ENCODE measurements at places on chromosomes 2 and 18.

DNA sequence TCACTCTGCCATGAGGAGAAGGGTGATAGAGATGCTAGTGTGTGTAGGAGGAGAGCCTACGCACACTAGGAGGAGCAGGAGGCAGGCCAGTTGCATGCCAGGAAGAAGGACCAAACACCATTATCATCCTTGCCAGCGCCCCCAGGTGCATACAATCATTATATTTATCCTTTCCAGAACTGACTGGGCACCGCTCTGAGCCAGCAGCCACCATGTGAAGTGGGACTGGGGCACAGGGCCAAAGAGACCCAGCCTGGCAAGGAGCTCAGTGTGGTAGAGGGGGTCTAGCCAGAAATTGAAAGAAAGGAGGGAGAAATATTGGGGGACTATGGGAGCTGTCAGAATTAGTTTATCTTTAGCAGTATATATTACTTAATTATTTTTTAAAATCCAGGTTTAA, 8.3 kb upstream of the GPR148 start:
- DNase-seq, result no peak

- DNase-seq, result no peak
Measured at GRCh38 chr2:173752152-173752551, 213.0 kb downstream of the SP3 start.

- no peak for DNase-seq
Measured at GRCh38 chr2:152497481-152498052, 162.6 kb downstream of the FMNL2 start.

DNA sequence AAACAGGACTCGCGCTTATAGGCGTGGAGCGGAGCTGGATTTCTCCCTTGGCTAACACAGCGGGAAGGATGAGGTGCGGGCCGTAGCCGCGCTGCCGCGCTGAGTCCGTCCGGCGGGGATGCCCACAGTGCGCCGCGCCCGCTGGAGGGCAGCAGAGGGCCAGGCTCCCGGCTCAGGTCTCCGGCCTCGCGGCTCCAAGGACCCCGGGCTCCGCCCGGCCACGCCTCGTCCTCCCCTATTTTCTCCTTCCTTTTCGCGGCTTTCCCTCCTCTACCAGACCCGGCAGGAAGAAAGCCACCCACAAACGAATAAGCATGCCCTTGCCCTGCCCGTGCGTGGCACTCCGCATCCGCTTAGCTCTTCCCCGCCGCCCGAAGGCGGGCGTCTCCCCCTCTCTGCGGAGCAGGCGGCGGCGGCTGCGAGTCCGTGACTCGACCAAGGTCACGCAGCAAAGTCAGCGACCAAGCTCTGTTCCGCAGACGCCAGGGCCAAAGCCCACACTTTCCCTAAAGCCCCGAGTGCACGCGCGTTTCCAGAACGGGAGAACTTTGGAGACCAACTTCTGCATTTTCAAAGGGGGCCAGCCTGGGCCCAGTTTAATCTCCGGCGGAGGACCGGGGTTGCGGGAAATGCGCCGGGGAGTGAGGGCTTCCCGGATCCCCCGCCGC, 48.5 kb downstream of the KCNIP3 start:
- peak; percentile 96 for DNase-seq

DNA sequence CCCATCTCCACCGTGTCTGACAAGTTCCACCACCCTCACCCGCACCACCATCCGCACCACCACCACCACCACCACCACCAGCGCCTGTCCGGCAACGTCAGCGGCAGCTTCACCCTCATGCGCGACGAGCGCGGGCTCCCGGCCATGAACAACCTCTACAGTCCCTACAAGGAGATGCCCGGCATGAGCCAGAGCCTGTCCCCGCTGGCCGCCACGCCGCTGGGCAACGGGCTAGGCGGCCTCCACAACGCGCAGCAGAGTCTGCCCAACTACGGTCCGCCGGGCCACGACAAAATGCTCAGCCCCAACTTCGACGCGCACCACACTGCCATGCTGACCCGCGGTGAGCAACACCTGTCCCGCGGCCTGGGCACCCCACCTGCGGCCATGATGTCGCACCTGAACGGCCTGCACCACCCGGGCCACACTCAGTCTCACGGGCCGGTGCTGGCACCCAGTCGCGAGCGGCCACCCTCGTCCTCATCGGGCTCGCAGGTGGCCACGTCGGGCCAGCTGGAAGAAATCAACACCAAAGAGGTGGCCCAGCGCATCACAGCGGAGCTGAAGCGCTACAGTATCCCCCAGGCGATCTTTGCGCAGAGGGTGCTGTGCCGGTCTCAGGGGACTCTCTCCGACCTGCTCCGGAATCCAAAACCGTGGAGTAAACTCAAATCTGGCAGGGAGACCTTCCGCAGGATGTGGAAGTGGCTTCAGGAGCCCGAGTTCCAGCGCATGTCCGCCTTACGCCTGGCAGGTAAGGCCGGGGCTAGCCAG, 1.2 kb downstream of the ONECUT2 start:
- DNase-seq, result peak; percentile 45

DNA sequence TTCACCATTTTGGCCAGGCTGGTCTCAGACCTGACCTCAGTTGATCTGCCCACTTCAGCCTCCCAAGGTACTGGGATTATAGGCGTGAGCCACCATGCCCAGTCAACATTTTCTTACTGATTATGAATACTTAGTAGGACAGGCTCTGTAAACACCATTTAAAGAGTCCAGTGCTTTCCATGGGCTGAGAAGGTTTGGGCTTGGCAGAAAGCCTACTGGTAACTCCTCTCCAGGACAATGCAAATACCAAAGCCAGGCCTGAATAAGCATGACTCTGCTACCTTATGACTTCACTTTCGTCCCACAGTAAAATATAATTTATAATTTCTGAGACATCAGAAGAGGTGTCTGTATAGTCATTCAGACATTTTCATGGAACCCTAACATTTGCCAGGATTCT, 60.2 kb upstream of the FAM117B start:
- DNase-seq, result no peak

DNA sequence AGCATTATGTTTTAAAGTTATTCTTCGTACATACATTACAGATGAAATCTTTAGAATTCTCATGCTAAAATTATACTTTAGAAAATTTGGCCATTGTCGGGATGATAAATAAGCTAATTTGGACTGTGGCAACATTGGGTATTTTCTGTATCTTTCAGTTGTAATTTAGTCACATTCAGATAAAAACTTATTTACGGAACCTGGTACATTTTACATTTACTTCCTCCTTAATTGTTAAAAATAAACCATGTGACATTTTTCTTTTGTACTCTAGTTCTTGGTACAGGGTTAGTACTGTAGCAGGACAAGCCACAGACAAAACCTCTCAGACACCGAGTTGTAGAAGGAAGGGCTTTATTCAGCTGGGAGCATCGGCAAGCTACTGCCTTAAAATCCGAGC, 4.2 kb downstream of the CNDP2 start:
- no peak for DNase-seq

- DNase-seq, result no peak
Measured at GRCh38 chr2:176187899-176188773, at the start of gene HOXD1. Gene HOXD1, plus strand, starts transcription at chr2:176188668. Its CDS starts 134 bp downstream, at chr2:176188802.

GRCh38 chr2:233223059-233223894, 28.2 kb upstream of the ATG16L1 start:
- DNase-seq, result no peak
